ENCODE measurements at places on chromosomes 12 and 14. TPM values are rescaled to one million over a fixed set of nuclear protein-coding genes. Genes with fewer than 3 reads are reported as not detected.

ENDOU gene
- 0.13 TPM for total RNA-seq

ALX1 gene
- total RNA-seq, result 0.16 TPM

KCNC2 gene
- total RNA-seq, result 0.32 TPM

LLPH gene
- total RNA-seq, result 2.4 TPM

ST8SIA1 gene
- total RNA-seq, result 0.06 TPM

CCDC175 gene
- total RNA-seq, result not detected

LRP1 gene
- 3.2 TPM for total RNA-seq

MMP19 gene
- total RNA-seq, result 1.4 TPM

FBXL14 gene
- 17.1 TPM for total RNA-seq

RAD52 gene
- 9.1 TPM for total RNA-seq

KSR2 gene
- total RNA-seq, result under 0.01 TPM

GPR162 gene
- total RNA-seq, result 1.5 TPM

RBP5 gene
- total RNA-seq, result 0.38 TPM

IAPP gene
- total RNA-seq, result not detected

MIP gene
- total RNA-seq, result 0.38 TPM

RNASE1 gene
- 99.4 TPM for total RNA-seq

ADCY4 gene
- 89.6 TPM for total RNA-seq

SSTR1 gene
- total RNA-seq, result 0.13 TPM

CREBL2 gene
- total RNA-seq, result 24.4 TPM

SERPINA3 gene
- total RNA-seq, result 0.16 TPM

PPP4R4 gene
- under 0.01 TPM for total RNA-seq

FOXM1 gene
- 8.9 TPM for total RNA-seq

RABGGTA gene
- 16.0 TPM for total RNA-seq

GALNT6 gene
- 49.5 TPM for total RNA-seq

ANKRD33 gene
- not detected for total RNA-seq

TAS2R13 gene
- 0.65 TPM for total RNA-seq

AHNAK2 gene
- total RNA-seq, result 35.3 TPM

GOLT1B gene
- total RNA-seq, result 24.6 TPM

IRAK3 gene
- total RNA-seq, result 13.3 TPM

MLF2 gene
- 75.8 TPM for total RNA-seq

CFAP54 gene
- total RNA-seq, result 31.5 TPM

TEX22 gene
- total RNA-seq, result 0.06 TPM

NEUROD4 gene
- total RNA-seq, result not detected

PTPN6 gene
- total RNA-seq, result 3.2 TPM

NUAK1 gene
- 120 TPM for total RNA-seq

CACNA1C gene
- total RNA-seq, result under 0.01 TPM

COX8C gene
- total RNA-seq, result not detected

KCNJ8 gene
- not detected for total RNA-seq

NFATC4 gene
- total RNA-seq, result 7.4 TPM

SERPINA12 gene
- total RNA-seq, result not detected

PMCH gene
- total RNA-seq, result not detected

METTL1 gene
- total RNA-seq, result 5.6 TPM

TESPA1 gene
- not detected for total RNA-seq

PLEKHD1 gene
- 0.06 TPM for total RNA-seq

ANKS1B gene
- 0.19 TPM for total RNA-seq

FGD6 gene
- 8.6 TPM for total RNA-seq

CCDC85C gene
- total RNA-seq, result 15.6 TPM

ADSS1 gene
- 5.9 TPM for total RNA-seq

TAS2R8 gene
- total RNA-seq, result not detected

PTCSC3 gene
- not detected for total RNA-seq

HOXC4 gene
- not detected for total RNA-seq

FGF6 gene
- not detected for total RNA-seq

FSCB gene
- not detected for total RNA-seq

ACSM4 gene
- not detected for total RNA-seq

ALKBH2 gene
- 7.6 TPM for total RNA-seq

DPPA3 gene
- not detected for total RNA-seq

NCOR2 gene
- total RNA-seq, result 14.6 TPM

FAM181A gene
- total RNA-seq, result not detected
